ENCODE measurements at places on chromosomes 12 and 14. TPM values are rescaled to one million over a fixed set of nuclear protein-coding genes. Genes with fewer than 3 reads are reported as not detected.

AQP6 gene
- total RNA-seq: 0.25 TPM

CACNA2D4 gene
- total RNA-seq: not detected

APOF gene
- total RNA-seq: not detected

KRT73 gene
- not detected for total RNA-seq

SALL2 gene
- total RNA-seq: 26.3 TPM

SLC5A8 gene
- total RNA-seq: 2.2 TPM

FOXN4 gene
- 0.25 TPM for total RNA-seq
